SJSA1 (cell line): ENCODE measurements at places on chromosomes 12 and 14. TPM values are rescaled to one million over a fixed set of nuclear protein-coding genes. Genes with fewer than 3 reads are reported as not detected.

DNA sequence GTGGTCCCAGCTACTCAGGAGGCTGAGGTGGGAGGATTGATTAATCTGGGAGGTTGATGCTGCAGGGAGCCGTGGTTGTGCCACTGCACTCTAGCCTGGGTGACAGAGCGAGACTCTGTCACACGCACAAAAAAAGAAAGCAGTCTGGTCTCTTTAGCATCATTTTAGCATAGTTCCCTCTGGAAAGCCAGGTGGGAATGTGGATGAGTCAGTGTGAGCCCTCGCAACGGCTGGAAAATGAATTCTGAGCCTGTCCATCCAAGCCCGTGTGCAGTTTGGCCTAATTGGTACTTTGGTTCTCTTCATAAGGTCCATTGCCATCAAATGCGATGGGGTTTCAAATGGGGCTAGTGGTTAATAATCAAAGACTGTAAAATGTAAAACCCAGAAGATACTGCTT lies 2.4 kb downstream of the MYL2 start:
- DNase-seq: no peak

GRCh38 chr12:8052679-8053078 lies 13.5 kb downstream of the C3AR1 start:
- no peak for DNase-seq

CNTN1 gene
- total RNA-seq: 1.4 and 4.6 TPM in 2 replicates

GRCh38 chr14:92914087-92914656 lies 8.8 kb upstream of the CHGA start:
- DNase-seq: no peak

- no peak for DNase-seq
Measured at GRCh38 chr14:22887990-22888378, 5.0 kb downstream of the REM2 start.

GRCh38 chr12:55931780-55932550 lies 1.0 kb downstream of the DGKA start:
- peak; percentile 4 for DNase-seq
